Activated CD8-positive, alpha-beta memory T cell treated with anti-CD3 and anti-CD28 coated beads for 48 hours (primary cell): ENCODE measurements at places on chromosomes 1 and 21.

- no peak for DNase-seq
Observed at GRCh38 chr1:21857840-21858670, 46.0 kb downstream of the LDLRAD2 start.

DNA sequence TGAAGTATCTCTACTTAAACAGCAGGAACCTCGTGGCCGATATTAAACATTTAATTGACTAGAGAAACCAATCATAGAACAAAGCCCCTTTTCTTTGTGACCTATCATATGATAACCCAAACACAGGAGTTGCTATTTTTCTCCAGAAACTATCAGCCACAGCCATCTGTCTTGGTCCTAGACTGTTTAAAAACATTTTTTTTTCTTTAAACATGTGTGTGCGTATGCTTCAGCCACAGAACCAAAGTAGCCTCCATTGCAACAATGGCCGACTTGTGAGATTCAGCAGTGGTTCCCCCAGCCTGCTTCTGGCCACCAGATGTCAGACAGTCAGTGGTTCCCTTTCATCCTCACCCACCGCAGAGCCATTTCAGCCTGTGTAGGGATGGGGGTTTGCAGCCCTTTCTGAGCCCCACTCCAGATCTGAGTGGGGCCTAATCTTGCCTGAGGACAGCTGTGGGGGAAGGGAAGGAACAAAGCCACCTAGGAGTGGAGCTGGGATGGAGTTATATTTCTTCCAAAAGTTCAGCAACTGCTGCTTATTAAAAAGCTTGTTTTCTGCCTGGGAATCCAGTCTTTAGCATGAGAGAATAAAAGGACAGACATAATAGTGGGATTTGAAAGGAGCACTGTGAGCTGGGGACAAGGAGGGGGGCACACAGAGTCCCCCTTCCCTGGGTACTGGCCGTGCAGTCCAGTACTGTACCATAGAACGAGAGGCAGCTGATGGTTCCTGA, 11.7 kb upstream of the IGSF3 start:
- DNase-seq, result no peak

- DNase-seq, result no peak
Observed at GRCh38 chr1:37238364-37239224, 204.3 kb upstream of the GRIK3 start.

GRCh38 chr1:37177230-37177864, 143.0 kb upstream of the GRIK3 start:
- no peak for DNase-seq

DNA sequence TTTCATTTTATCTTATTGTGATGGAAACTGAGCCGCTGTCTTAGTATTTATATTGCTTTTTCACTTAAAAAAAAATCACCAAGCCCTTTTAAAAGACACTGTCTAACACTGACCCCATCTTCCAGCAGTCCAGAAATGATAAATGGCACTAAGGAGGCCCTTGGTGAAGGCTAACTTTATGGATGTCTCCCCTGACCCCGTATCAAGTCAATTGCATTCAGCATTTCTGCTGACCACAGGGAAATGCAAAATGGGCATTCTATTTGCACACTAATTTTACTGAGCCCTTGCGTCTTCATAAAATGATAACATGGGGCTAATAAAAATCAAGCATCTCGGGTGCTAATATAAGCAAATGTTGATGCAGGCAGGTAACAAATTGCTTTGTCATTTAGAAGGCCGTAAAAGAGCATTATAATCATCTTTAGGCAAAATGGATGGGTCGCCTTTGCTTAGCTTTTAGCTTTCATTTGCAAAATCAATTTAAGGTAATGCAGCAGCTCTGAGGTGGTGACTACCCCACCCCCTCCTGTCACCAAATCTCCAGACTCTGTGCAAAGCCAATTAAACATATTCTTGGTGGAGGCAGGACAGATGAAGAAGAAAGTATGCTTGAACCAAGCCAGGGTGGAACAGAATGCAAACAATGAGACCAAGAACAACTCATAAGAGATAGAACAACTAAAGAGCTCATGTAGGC, 110.8 kb downstream of the BEND5 start:
- DNase-seq, result no peak

GRCh38 chr1:81391125-81391828, 409.5 kb upstream of the ADGRL2 start:
- no peak for DNase-seq

DNA sequence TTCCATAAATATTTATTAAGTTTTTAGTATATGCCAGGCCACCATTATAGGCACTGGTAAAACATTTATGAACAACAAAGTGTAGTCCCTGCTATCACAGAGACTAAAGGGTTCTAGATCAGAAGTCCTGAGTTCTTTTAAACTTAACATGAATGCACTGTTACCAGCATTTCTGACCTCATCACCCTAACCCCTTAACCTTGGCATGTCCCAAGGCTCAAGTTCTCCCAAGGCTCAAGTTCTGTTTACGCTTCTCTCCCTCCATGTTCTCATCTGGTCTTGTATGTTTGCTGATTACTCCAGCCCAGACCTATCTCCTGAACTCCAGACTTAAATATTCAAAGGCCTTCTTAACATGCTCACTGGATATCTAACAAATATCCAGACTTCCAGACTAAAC, 54.5 kb downstream of the UBE2T start:
- no peak for DNase-seq

GRCh38 chr21:36186081-36186480, 29.5 kb downstream of the DOP1B start:
- no peak for DNase-seq

DNA sequence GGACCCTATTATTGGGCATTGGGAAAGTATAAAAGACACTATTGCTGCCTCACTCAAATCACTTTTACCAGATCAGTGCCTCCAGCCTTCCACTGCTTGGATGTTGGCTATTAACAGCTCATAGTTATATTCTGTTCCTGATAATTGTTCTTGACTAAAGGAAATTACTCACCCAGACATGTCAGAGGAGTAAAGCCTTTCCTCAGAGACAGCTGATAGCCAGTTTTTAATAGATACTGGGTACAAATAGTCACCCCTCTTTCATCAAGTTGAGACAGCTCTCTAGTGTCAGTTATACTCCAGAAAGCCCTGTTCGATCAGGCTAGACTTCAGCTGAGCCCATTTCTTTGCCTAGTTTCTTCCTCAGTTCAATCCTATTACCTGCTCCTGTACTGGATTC, 876.1 kb upstream of the B3GALT2 start:
- no peak for DNase-seq
